HT1080 (cell line): ENCODE measurements at places on chromosomes 5 and 9. TPM values are rescaled to one million over a fixed set of nuclear protein-coding genes. Genes with fewer than 3 reads are reported as not detected.

GRCh38 chr5:20985754-20986153 is 997.8 kb upstream of the CDH18 start:
- no peak for DNase-seq

DNA sequence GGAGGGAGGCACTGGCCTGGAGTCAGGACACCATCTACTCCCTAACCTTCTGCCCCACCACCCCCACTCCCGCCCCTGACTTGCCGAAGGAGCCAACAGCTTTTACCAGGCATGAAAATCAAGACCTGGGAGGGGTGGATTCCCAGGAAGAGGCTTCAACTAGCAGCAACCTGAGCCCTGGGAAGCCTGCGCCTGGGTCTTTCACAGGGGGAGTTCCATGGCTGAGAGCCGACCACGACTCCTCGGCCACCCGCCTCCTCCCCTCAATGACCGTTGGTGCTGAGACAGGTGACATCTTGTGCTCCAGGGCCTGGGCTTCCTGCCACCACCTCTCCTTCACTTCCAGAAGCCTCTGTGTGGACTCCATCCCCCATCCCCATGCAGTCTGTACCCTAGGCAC is 37.1 kb downstream of the BARX1 start:
- no peak for DNase-seq

GRCh38 chr5:176692839-176693476 is 45.7 kb downstream of the TSPAN17 start:
- no peak for DNase-seq

DNA sequence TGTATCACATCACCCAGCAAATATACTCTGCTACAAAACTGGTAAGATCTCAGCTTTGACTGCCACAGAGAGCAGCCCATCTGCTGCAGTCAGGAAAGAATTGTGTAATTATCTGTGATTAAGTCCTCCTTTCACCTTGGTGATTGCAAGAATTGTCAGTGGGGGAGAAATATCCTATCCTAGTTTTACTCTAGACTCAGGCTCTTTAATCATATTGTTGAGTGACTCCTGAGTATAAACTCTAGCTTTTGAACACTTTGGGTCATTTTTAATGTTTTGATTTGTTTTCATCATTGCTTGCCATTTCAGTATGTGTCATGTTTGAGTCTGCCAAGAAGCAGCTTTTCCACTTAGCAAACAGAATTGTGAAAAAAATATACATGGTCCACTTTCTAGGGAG is 32.1 kb downstream of the VCAN start:
- DNase-seq: no peak

DNA sequence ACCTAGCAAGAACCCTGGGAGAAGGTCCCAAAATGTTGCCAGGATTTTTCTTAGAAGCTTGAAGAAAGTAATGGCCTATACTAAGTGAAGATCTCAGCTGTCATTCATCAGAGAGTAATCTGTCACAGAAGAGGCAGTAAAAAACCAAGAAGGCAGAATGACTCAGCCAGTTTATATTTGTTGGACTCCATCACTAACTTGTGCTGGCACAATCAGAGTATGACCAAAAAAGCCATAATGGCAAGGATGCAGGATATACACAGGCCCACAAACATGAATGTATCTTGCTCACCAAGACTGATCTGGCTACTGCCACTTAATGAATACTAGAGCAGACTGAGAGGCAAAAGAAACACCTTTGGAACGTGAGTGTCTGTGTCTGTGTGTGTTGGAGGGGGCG is 104.0 kb upstream of the POU5F2 start:
- DNase-seq: no peak

- DNase-seq: no peak
Observed at GRCh38 chr9:123589361-123590239, 233.6 kb downstream of the CRB2 start.

GRCh38 chr5:154369682-154370081 is 76.1 kb upstream of the SAP30L start:
- peak; percentile 80 for DNase-seq

DNA sequence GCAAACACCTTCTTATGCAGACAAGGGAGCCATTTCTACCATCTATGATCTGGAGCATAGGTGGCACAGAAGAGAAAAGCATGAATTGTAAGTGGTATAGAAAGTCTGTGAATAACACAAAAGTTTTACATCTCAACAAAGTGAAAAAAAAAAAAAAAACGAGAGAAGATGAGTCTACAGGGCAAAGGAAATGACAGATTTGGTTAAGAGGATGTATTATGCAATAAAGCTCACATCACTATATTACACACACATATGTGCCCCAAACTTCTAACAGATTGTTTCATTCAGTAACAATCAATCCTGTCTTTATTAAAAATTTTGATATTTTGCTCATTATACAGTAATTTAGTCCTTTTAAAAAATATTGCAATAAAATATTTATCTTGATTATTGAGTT is 49.8 kb downstream of the CERT1 start:
- DNase-seq: peak; percentile 68

- DNase-seq: no peak
Observed at GRCh38 chr5:178587763-178588611, 2.2 kb downstream of the COL23A1 start.

DNA sequence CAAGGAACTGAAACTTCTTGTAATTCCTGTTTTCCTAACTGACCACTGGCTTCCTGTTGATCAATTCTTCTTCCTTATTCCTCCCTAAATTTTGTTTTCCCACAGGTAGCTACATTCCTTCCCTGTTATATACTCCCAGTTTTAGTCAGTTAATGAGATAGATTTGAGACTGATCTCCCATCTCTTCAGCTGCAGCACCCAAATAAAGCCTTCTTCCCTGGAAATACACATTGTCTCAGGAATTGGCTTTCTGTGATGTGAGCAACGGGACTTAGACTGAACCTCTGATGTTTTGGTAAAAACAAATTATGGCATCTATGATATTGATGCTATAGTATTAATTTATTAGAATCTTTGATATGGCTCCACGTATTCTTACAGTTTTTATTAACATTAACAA is 617.3 kb upstream of the ST8SIA4 start:
- DNase-seq: no peak

DNA sequence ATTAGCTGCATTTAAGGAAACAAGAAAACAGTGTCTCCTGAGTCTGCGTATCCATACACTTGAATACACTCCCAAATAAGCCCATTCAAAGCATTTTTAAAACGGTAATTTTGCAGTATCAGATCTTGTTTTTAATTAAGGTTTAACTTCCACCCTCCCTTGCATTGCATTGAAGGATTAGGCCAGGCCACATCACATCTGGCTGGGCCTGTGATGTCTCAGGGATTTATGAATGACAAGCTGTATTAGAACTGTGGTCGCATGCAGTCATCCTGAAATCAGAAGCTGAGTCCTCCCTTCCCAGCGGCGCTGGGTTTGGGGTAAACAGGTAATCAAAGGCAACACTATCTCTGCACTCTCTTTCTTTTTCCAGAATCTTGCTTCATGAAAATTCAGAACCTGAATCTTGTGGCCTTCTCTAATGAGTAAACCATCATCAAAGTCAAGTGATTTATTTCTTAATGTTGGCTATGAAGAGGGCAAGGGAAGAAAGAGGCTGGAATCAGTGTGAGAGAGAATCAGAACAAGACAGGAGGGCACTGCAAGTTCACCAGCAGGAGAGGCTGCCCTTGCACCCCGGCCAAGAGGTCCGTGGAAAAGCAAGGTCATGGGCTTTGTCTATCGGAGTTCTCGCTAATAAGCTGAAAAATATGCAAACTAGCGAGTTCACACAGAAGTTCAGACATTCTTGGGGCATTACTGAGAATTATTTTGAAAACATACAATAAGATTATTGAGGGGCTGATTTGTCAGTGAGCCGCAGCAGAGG is 80.0 kb upstream of the ZSWIM6 start:
- no peak for DNase-seq

GRCh38 chr5:114148253-114148652 is 213.6 kb upstream of the KCNN2 start:
- DNase-seq: no peak

GRCh38 chr9:71602652-71603051 is 165.7 kb downstream of the CEMIP2 start:
- no peak for DNase-seq

- DNase-seq: no peak
Observed at GRCh38 chr5:82156874-82157273, 121.3 kb downstream of the RPS23 start.

DNA sequence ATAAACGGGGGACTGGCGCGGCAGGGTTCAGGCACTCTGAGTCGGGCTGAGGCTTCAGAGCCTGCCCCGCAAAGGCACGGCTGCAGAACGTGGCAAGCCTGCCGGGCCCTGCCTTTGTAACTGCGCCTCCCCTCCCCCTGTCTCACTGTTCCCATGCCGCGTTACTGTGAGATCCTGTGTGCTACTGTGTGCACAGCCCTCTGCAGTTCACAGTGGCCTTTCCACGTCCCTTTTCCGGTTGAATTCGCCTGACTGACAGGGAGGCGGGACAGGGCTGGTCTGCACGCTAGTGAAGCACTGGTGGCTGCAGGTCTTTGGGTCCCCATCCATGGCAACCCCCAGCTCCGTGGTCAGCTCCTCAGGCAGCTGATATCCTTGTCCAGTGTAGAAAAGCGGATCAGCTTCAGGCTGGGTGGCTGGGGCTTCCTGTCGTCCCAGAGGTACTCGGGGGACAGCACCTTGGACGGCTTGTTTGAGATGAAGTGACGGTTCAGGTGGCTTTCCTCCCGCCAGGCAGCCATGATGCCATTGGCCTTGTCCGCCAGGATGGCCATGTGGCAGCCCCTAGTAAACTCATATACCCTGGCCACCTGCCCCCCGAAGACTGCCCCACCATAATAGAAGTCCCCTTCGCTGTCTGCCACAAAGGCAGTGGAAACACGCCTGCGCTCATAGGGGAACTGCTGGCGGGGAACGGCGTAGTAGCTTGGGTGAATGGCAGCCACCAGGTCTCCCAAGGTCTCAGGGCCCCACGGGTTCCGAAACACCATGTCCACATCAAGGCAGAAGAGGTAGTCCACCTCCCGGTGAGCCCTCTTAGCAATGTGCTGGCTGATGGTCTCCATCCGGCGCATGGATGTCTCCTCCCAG is 10.3 kb downstream of the GBGT1 start:
- DNase-seq: no peak

GRCh38 chr9:78663369-78663768 is 366.4 kb downstream of the PSAT1 start:
- DNase-seq: no peak

- no peak for DNase-seq
Observed at GRCh38 chr9:21961569-21961968, 32.6 kb downstream of the CDKN2A start.

- no peak for DNase-seq
Observed at GRCh38 chr9:19441730-19442129, 32.9 kb downstream of the ACER2 start.

- DNase-seq: no peak
Observed at GRCh38 chr5:174098694-174099093, 53.2 kb downstream of the NSG2 start.

DNA sequence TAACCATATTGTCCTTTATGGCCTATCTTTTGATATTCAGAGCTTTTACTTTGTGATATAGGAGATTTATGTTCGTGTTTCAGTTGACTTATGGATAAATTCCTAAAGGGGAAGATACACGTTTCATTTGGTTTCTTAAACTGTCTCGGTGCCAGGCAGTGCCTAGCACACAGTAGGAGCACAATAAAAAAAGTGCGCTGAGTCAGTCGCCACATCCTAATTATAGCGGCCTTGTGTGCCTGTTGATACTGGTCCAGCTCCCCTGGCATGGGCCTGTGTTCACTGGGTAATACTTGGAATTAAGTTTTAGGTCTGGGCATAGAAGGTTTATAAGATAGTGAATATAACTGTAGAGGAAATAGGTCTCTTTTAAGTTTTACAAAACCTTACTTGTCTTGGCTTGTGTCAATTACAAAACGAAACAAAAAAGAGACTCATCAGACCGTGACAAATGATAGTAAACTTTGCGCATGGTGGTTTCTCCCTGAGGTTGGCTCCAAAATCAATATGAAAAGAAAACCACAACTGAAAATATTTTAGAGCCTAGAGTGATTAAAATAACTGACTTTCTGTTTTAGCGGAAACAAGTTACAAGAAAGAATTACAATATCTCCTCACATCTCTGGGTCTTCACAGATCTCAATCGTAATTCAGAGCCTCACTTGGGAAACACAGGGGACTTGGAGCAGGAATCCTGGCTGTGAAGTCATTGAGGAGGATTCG is 84.8 kb downstream of the MVB12B start:
- DNase-seq: no peak

DNA sequence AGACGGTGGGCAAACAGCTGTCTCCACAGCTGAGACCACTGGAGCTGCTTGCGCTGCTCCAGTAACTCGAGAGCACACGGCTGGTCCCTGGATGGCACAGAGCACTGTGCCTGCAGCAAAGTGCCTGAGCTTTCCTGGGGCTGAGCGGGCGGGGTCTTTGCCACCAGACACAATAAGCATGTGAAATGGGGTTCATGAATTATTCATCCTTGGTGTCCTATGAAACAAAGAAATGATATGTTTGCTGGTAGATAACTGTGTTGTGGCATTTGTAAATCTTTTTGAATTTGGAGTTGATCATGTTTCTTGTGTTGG is 151.7 kb upstream of the MPDZ start:
- DNase-seq: no peak

- DNase-seq: no peak
Observed at GRCh38 chr5:150561192-150561512, 53.2 kb downstream of the NDST1 start.

GRCh38 chr9:113941056-113941455 is 64.9 kb downstream of the ZNF618 start:
- DNase-seq: no peak

DNA sequence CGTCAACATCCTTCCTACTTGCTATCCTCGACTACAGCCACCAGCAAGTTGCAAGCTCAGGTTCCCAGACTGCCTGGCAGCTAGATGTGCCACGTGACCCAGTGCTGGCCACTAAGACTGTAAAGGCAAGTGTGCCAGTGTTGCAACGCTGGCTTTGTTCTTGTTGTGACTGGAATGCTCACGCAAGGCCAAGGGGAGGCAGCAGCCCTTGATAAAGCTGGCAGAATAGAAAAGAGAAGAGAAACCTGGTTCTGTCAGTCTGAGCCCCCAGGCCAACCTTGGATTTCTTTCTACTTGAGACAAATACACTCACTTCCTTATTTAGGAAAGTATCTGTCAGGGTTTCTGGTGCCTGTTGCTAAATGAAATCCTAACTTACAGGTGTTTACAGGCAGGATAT is 113.0 kb downstream of the KLHL3 start:
- no peak for DNase-seq

GRCh38 chr9:102362470-102363132 is 624.2 kb upstream of the GRIN3A start:
- DNase-seq: no peak

- no peak for DNase-seq
Observed at GRCh38 chr9:113654605-113655428, 191.3 kb downstream of the RGS3 start.

The PTGER4 gene
- 4.8 and 9.2 TPM in 2 replicates for total RNA-seq

The ENHO gene
- 5.0 TPM in 2 replicates for total RNA-seq

The CACNA1B gene
- total RNA-seq: 0.08 TPM in 1 of 2 replicates, not detected in the other

The LEAP2 gene
- 0.21 and 0.77 TPM in 2 replicates for total RNA-seq

The NNT gene
- total RNA-seq: 22.0 and 22.5 TPM in 2 replicates

The S100Z gene
- total RNA-seq: not detected in 2 replicates

The CDC20B gene
- not detected in 2 replicates for total RNA-seq

The BAAT gene
- total RNA-seq: 0.03 TPM in 1 of 2 replicates, not detected in the other

The MYMK gene
- total RNA-seq: not detected in 2 replicates

The TMEM215 gene
- not detected in 2 replicates for total RNA-seq

The SHB gene
- total RNA-seq: 31.9 and 42.8 TPM in 2 replicates

The SCGB3A2 gene
- total RNA-seq: not detected in 2 replicates

The IL9 gene
- total RNA-seq: not detected in 2 replicates

The MARCOL gene
- not detected in 2 replicates for total RNA-seq

The MOB3B gene
- total RNA-seq: 2.1 and 3.0 TPM in 2 replicates
